ENCODE measurements at places on chromosomes 1 and 21.

GRCh38 chr1:227891223-227891954 lies 56.3 kb downstream of the WNT9A start:
- no peak for DNase-seq

DNA sequence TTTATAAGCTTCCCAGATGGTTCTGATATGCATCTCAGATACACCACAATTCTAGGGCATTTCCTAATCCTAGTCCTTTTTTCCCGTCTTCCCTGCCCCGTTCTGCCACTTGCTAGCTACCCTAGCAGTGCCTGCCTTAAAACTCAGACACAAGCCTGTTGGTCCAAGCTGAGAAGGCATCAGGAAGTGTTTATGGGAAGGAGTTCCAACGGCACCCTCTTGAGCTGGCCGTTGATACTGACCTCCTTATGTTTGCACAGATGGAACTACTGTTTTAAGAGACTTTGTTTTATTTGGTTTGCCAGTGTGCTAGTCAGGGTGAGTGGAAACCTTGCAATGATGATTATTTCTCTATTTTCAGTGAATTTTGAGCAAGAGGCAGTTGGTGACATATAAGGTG lies 67.2 kb downstream of the UCK2 start:
- no peak for DNase-seq

GRCh38 chr1:200275816-200276453 lies 133.9 kb downstream of the ZNF281 start:
- DNase-seq = no peak

- DNase-seq = no peak
Observed at GRCh38 chr1:81414488-81415015, 386.2 kb upstream of the ADGRL2 start.

DNA sequence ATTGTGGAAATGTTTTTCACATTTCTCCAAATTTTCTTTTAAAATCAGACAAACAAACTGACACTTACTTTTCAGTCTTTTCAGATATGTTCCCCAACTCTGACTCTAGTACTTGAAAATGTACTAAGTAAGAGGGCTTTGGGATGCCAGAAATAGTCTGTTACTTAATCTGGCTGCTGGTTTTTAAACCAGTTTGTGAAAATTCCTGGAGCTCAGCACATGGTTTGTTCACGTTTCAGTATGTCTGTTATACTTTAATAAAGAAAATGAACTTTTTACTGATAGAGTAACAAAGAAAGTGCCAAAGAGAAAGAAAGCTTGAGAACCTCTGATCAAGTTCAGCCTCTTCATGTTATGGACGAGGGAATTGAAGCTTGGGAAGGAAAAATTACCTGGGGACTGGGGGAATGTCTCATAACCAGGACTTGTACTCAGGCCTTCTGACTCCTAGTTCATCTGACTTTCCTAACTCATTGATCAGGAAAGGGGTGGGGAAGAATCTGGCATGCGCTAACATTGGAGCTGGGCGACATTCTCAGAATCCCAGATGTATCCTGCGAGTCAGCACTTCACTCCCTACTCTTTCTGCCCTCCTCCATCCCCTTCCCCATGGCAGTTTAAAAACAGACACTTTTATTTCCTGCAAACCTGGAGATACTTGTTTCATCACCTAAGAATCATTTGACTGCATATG lies 30.8 kb upstream of the DNAJC6 start:
- no peak for DNase-seq

- no peak for DNase-seq
Observed at GRCh38 chr1:222384531-222384930, 163.4 kb downstream of the HHIPL2 start.

GRCh38 chr1:67105508-67105907 lies 29.3 kb downstream of the C1orf141 start:
- no peak for DNase-seq

- DNase-seq = no peak
Observed at GRCh38 chr1:59230622-59231021, 66.3 kb upstream of the FGGY start.

DNA sequence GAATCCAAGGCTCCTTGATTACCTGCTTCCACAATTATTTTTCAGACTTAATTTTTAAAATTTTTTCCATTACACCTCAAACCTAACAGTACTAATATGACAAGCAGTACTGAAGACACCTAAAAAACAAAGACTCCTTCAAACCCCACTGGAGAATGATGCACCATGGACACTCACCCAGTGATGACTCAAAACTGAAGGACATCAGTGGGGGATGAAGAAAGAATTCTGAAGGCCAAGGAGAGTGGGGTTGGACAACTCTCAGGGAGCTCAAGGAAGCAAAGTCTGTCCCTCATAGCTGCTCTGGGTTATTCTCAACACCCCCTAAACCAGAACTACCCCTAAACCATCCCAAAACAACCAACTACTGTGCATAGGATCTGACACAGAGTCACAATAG lies 2.4 kb upstream of the ARHGAP29 start:
- DNase-seq = no peak

DNA sequence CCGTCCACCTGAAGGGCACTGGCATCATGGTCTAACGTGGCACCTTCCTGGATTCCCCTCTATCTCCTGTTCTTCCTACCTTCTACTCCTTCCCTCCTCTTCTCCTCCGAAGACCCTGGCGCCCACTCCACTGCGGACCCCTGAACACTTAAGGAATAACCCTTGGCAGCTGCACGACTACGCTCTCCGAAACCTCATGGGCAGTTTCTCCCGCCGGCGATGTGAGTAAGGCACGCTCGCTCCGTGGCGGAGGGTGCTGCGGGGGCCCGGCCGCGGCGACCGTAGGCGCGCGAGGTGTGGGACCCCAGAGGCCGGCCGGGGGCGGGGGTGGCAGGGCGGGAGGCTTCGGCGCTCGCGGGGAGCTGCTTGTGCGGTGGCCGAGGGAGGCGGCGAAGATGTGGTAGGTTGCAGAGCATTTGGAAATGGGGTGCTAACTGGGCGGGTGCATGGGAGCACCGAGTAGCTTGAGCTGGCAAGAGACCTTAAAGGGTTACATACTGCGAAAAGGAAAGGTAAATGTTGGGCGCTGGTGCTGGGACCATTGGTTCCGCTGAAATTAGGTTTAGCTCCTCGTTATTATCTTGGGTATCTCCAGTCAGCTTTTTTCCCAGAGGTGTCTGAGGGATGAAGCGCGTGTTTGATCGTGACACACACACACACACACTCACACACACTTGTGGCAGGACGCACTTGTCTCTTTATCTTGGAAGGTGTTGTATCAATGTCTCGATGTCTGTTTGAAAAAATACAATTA lies 876 bp downstream of the LRRC7 start:
- no peak for DNase-seq

DNA sequence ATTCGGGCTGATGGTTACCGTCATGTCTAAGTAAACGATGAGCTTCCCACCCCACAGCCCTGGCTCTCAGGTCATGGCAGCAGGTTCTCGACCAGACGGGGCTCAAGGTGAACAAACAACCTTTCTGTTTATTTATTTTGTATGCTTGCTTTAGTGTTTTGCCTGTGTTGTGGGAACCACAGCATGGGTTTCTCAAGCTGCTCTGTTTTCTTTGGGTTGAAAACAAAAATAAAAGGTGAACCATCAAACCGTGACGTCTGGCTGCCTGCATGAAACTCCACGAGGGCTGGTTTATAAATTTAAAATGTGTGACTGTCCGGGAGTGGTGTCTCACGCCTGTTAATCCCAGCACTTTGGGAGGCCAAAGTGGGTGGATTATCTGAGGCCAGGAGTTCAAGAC lies 28.0 kb downstream of the TMEM51 start:
- DNase-seq = no peak

DNA sequence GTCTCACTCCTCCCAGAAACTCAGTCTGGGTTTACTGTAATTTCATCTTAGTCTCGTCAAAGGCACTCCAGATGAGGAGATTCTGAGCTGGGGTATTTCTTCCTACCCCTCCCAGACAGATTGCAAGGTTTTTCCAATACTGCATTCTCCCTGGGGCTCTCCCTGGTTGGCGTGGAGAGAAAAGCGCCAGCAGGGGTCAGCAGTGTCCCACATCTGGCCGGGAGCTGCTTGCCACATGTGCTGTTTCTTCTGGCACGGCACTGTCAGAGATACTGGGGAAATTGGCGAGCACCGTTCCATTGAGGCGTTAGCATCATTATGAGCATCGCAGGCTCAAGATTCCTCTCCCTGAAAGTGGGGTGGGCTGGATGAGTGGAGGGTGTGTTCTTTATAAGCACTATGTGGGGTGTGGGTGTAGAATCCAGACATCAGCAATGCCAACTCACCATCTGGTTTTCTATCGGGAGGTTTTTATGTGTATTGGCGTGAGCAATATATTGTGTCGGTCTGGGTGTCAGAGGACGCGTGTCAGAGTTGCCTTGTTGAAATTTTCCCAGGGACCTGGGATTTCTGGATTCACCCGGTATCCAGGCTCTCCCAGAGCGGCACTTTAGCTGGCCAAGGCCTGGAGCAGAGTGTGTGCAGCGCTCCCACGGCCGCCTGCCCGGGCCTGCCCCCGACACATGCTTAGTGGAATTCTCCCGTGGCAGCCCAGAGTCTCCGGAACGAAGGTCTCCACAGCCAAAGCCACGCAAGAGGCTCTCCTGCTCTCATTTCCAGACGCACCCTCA lies 8.0 kb upstream of the NAV1 start:
- DNase-seq = no peak

DNA sequence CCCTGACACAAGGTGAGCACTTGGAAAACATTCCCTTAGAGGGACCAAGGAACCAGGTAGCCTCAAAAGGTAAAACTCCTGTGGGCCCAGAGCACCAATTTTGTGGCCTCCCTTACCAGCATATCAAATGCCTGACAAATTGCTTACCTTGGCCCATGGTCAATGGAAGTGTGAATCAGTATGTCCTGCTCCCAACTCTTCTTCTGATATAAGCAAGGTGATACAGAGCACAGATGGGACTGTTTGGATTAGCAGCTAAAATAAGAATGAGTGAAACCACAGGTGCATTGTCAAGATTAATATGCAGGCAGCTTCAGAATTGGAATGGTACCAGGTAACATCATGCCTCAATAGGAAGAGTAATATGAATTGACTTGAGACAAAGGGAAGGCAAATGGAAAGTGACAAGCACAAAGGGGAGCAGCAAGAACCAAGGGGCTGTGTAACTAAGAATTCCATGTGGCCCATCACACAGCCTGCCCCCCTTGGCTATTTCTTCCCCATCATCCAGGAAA lies 156.8 kb upstream of the KCND3 start:
- DNase-seq = no peak

- DNase-seq = no peak
Observed at GRCh38 chr1:78691995-78692747, 42.5 kb downstream of the IFI44 start.

GRCh38 chr1:178168536-178168935 lies 74.6 kb downstream of the RASAL2 start:
- no peak for DNase-seq

DNA sequence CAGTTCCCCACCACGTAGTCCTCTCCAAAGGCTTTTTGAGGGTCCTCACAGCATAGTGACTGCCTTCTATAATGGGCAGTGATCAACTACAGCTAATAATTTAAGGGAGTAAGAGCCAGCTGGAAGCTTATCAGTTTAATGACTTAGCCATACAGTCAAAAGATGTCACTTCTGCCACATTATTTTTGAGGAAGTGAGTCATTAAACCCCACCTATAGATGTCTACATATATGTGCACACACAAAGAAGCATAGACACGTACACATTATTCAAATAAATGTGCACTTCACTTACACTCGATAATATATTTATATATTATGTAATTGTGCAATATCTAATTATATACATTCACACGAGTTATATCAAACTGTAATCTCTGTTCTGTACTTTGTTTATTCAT lies 1704.7 kb downstream of the KCNT2 start:
- no peak for DNase-seq

GRCh38 chr1:35576061-35576765 lies 3.1 kb downstream of the TFAP2E start:
- no peak for DNase-seq

DNA sequence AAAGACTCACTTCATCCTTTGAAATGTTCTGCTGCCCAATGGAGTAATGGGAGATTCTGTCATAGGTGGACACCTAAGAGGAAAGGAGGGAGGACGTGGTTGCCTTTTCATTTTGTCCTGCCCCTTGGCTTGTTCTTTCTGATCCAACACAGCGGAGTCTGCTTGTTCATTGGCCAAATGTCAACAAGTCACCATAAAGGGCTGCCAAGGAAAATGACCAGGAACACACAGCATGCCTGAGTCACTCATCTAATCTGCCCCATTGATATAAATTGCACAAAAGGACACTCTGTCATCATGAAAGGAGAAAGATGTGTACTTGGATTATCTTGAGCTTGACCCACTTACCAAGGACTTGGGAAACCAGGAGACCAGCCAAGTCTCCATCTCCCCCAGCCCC lies 422.9 kb downstream of the SETD4 start:
- DNase-seq = no peak

DNA sequence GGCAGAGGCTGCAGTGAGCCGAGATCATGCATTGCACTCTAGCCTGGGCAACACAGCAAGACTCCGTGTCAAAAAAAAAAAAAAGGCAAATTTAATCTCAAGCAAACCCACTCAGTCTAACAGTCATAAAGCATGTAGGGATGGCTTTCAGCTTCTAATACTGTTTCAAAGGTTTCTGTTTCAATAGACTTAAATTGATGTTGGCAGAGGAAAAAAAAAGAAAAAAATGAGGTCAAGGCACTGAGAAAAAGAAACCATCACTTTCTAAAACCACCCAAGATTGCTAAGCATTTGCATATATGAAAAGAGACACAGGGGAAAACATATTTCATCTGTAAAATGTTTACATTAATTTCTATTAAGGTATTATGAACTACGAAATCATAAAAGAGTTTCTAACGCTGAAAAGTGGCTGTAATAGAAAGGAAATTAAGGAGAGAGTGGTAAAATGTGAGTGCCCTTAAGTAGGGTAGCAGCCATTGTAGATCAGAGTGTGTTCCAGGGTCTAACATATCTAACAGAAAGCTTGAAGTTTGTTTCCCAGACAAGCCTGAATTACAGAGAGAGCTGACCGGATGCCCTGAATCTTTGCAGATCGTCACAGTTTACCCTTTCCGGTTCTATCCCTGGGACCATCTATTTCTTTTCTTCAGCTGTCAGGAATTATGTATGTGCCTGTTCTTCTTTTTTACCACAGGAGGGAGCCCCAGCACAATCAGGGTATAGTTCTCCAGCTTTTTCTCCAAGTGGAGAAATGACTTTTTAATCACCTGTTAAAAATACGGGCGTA lies 70.0 kb downstream of the PLD5 start:
- no peak for DNase-seq

DNA sequence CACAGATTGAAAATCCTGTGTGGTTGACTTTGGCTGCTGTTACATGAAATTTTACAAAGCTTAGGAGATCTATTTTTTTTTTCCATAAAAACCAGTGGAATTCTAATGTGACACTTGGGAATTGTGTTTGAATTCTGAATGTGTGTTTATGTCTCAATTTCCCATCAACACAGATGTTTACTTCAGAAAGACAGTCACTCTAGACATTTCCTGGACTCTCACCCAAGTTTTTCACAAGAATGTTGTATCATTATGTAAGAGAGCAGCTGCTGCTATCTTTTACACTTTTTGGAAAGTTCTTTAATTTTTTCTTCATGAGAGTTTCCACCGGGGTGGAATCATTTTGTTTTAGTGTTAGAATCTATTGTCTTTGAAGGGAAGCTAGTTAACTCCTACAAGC lies 210.1 kb downstream of the GIPC2 start:
- DNase-seq = no peak

GRCh38 chr21:32562915-32563314 lies 22.4 kb downstream of the TCP10L start:
- DNase-seq = no peak
